Stimulated activated CD4-positive, alpha-beta T cell treated with anti-CD3 and anti-CD28 coated beads, Interleukin-1b, Interleukin-23, amount 100 ng/mL, for 4 hours (primary cell): ENCODE measurements at places on chromosomes 2 and 18.

DNA sequence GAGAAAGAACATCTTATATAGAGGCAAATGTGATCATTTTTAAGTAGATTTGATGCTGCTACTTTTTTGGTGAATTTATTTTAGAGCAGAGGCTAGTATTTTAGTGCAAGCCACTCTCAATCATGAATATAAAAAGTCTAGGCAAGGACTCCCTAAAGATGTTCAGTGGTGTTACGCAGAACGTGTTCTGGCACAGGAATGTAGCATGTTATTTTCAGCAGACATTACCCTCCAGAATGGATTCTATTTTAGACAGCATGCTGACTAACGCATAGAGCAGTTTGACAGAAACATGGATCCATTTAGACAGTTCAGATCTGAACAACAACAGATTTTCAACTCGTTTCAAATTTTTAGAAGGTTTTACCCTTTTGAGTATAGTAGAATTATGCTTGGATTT, 54.1 kb downstream of the DSC3 start:
- no peak for DNase-seq

DNA sequence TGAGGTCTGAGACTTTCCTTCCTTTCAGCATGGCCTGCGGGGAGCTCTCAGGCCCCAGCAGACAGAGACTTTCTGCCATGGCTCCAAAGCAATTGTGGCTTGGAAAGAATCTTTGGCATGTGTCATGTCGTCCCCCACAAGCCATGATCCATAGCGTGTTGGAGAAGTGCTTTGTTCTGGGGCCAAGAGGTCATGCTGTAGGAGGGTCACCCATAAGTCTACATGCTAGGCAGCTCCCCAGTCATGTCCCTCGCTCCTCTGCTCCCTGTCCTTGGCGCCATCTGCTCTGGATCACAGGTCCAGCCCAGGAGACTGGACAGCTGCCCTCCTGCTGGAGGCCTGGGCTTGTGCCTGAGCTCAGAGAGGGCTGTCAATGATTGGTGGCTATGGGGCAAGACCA, 78.8 kb upstream of the LCLAT1 start:
- DNase-seq = no peak

DNA sequence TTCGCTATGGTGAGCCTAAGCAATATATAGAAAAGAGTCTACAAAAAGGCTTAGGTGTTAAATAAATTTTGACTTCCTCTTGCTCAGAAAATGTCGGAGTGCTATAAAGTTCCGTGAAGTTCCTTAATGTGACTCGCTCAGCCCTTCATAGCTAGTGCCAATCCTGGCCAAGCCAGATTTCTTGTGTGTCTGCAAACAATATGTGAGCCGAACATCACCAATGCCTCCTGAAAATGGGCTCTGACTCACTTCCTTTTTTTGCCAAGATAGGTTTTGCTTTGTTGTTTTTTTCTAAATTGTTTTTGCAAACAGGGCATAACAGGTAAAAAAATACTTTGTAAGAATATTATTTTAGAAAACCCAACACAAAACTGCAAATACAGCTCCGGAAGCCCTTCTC, 26.1 kb downstream of the CDC42EP3 start:
- no peak for DNase-seq

DNA sequence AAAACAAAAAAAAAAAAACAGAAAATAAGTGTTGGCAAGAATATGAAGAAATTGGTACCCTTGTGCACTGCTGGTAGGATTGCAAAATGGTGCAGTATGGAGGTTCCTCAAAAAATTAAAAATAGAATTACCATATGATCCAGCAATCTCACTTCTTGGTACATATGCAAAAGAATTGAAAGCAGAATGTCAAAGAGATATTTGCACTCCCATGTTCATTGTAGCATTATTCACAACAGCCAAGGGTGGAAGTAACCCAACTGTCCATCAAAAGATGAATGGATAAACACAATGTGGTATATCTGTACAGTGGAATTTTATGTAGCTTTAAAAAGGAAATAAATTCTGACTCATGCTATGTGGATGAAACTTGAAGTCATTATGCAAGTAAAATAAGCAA, 72.8 kb upstream of the POU3F3 start:
- no peak for DNase-seq

DNA sequence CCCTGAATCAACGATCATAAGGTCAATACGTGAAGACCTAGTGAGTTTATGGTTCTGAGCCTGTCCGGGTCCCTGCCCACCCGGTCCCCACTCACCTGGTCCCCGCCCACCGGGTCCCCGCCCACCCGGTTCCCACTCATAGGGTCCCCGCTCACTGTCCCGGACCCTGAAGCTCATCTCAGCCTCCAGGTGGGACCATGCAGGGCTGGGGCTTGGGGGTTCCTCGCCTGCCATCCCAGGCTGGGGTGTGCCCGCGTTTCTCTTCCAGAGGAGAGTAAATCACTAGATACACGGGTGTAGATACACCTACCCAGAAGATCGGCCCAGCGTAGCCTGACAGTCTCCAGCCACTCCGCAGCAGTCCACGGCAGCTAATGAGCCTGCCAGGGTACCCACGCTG, 131.5 kb downstream of the MBP start:
- DNase-seq = no peak

DNA sequence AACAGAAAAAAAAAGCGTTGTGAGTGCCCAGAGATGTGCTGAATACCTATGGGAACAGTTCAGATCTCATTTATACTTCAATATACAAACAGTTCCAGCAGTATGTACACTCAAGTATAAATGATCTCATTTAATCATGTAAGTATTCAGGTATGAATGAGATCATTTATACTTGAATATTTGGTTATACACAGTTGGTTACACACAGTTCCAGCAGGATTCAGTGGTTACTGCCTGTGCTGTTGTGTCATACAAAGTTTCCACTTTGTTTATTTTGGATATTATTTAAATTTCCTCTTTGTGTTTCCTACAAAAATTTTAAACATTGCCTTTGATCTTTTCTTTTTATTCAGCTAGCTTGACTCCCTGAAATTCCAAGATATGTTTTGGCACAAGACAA, 293.5 kb upstream of the SLC39A10 start:
- no peak for DNase-seq

GRCh38 chr2:54496920-54497319, 40.8 kb downstream of the SPTBN1 start:
- DNase-seq = no peak
